HL-60 (cell line): ENCODE measurements at places on chromosomes 13 and 19.

DNA sequence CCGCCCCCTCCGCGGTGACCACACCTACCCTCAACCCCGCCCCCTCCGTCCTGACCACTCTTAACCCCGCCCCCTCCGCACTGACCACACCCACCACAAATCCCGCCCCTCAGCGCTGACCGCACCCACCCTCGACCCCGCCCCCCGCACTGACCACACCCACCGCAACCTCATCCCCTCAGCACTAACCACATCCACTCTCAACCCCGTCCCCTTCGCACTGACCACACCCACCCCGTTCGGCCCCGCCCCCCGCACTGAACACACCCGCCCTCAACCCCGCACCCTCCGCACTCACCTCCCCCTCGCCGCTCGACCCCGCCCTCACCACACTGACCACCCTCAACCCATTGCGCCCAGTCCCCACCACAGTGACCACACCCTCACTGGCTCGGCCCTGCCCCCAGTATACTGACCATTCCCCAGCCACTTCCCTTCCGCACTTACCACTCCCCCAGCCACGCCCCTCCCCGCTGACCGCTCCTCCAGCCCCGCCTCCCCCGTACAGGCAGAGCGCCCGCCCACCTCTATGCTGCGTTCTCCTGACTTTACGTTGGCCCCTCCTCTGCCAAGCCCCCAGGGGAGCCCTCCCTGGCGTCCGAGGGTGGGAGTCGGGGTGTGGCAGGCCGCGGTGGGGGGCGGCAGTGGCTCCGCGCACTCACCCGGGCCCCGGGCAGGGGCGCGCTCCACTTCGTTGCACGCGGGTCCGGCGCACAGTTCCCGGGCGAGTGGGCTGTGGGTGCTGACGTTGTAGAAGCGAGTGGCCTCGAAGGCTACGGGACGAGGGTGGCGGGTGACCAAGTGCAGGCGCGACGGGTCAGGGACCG, 8.4 kb downstream of the F2RL3 start:
- DNase-seq: peak; percentile 33

DNA sequence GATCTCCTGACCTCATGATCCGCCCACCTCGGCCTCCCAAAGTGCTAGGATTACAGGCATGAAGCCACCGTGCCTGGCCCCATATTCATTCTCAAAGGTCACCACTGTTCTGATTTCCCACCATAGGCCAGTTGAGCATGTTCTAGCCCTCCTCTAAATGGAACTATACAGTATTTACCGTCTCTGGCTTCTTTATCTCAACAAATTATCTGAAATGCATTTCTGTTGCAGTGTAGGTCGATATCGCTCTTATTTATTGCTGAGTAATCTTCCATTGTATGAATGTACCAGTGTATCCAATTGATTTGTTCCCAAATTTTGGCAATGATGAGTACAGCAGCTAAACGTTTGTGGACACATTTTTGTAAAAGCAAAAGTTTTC, 15.4 kb downstream of the SLC1A5 start:
- DNase-seq: no peak

- no peak for DNase-seq
Measured at GRCh38 chr19:1747285-1748114, 5.8 kb upstream of the ONECUT3 start.

- DNase-seq: no peak
Measured at GRCh38 chr13:101382701-101383100, 33.6 kb downstream of the NALCN start.

- peak; percentile 63 for DNase-seq
Measured at GRCh38 chr13:57640607-57641006, 9.1 kb downstream of the PCDH17 start.

- no peak for DNase-seq
Measured at GRCh38 chr19:3751236-3751635, 10.3 kb downstream of the APBA3 start.

- no peak for DNase-seq
Measured at GRCh38 chr19:2210206-2210605, 25.9 kb downstream of the PLEKHJ1 start.

GRCh38 chr13:45770886-45771285, 68.8 kb downstream of the CBY2 start:
- no peak for DNase-seq

DNA sequence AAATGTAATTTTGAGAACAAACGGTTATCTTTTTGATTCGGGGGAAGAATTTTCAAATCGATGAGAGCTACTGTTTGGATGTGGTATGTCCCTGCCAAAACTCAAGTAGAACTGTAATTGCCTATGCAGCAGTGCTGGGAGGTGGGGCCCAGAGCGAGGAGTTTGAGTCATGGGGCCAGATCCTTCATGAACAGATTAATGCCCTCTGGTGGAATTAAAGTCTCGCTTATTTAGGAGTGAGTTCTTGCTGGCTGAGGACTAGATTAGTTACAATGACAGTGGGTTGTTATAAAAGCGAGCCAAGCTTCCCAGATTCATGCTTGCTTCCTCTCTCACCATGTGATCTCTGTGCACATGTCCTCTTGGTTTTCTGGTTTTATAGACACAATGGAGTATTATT, 11.8 kb upstream of the PRR20A start:
- DNase-seq: no peak

- no peak for DNase-seq
Measured at GRCh38 chr19:45010306-45010705, 9.0 kb downstream of the RELB start.

DNA sequence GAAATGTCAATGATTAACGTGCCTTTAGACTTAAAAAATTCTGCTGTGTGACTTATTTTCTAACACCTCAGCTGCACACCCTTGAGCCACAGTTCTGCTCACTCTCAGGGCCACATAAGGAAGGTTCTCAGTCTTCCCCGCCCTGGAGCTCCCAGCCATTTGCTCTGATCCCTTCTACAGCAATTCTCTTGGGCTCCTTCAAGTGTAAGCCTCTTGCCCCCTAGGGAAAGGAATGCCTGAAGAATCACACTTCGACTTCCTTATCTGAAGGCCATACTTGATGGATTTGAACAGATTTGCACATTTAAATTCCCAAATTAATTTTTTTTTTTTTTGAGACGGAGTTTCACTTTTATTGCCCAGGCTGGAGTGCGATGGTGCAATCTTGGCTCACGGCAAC, 44.2 kb downstream of the RASA3 start:
- DNase-seq: no peak

DNA sequence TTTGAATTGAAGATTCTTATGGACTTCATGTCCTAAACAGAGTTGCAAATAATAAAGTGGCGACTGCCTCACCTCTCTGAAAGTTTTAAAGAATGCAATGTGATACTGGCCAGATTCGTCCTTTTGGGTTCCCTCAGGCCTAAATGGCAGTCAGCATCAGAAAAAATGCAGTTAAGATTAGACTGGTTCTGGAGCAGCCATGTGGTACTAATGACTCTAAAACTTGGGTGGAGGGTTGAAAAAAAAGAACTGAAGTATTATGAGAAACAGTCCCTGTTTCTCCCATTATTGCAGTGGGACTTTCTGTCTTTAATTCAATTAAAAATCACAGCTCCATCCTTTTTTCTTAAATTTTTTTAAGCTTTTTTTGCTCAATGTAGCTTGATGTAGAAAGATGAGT, 37.3 kb downstream of the WDFY2 start:
- no peak for DNase-seq

- DNase-seq: no peak
Measured at GRCh38 chr13:43663474-43664090, 123.2 kb downstream of the ENOX1 start.

GRCh38 chr19:18205200-18205892, 1.5 kb upstream of the RAB3A start:
- DNase-seq: no peak

DNA sequence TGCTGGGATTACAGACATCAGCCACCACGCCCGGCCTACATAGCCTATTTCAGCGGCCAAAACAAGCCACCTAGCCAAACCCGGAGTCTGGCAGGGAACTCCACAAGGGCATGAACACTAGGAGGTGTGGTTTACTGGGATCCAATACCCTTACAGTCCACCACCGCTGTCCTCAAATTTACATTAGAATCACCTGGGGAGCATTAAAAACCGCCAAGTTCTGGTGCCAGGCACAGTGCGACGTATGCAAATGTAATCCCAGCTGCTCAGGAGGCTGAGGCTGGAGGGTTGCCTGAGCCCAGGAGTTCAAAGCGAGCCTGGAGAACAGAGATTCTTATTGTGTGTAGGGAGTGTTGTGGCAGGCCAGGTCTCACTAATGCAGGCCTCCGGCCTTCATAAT, 4.2 kb upstream of the AP1M1 start:
- DNase-seq: no peak

DNA sequence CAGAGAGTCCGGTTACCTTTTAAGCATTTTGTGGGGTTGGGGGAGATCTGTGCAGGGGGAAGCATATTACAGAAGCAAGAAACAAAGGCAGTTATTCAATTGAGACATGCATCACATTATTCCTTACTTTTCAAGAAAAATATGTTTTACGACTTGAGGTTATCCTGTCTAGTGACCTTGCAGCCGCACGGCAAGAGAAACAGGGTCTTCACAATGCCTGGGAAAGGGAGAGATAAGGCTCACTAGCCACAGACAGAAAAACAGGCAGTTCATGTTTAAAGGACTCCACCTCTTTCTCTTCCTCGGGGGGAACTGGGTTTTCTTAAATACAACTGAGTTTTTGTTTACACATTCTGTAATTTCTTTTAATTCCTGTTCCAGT, 536 bp upstream of the NCR1 start:
- no peak for DNase-seq

- no peak for DNase-seq
Measured at GRCh38 chr13:113804017-113804702, 45.1 kb downstream of the TMEM255B start.

- no peak for DNase-seq
Measured at GRCh38 chr19:47514151-47514868, 553 bp downstream of the NAPA start.

DNA sequence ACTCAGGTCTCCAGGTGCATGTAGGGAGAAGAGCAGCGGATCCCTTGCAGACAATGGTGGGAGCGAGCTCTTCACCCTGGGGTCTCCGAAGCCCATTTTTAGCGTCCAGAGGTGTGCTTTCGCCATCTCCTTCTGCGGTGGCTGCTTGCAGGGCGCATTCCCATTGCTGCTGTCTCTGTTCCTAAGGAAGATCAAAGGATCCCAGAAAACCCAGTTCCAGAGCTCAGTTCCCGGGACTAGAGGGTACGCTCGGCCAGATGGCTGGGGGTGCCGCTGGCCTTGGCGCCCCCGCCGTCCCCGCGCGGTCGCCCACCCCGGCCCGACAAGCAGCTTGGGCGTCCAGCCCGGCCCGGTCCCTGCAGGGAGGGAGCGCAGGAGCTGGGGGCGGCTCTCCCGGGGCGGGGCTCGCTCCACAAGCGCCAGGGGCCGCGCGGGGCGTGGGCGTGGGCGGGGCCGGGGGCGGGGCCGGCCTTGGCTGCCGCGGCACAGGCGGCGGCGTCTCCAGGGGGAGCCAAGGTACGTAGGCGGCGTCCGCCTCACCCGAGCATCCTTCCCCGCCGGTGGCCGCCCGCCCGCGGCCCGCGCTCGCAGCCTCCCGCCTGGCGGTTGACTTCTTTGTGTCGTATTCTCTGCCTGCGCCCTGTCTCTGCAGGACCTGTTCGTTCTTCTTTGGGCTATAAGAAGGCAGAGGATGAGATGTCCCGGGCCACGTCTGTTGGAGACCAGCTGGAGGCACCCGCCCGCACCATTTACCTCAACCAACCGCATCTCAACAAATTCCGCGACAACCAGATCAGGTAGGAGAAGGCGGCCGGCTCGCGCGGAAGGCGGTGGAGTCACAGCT, 96.8 kb downstream of the ATP8A2 start:
- DNase-seq: no peak

DNA sequence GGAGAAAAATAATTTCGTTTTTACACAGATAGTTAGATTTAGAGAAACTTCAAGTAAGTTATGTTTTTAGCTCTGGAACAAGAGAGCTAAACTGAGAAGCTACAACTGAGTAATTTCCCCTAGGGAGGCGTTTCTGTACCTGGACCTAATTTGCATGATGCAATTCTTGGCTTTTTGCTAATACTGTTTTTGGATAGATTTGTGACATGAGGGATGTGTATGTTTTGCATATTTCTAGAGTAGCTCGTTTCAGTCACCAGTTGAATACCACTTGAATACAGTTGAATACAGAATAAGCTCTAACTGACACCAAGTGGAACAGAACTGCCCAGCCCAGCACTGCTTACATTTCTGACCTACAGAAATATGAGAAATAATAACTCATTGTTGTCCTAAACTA, 1227.9 kb upstream of the SPRY2 start:
- DNase-seq: no peak

DNA sequence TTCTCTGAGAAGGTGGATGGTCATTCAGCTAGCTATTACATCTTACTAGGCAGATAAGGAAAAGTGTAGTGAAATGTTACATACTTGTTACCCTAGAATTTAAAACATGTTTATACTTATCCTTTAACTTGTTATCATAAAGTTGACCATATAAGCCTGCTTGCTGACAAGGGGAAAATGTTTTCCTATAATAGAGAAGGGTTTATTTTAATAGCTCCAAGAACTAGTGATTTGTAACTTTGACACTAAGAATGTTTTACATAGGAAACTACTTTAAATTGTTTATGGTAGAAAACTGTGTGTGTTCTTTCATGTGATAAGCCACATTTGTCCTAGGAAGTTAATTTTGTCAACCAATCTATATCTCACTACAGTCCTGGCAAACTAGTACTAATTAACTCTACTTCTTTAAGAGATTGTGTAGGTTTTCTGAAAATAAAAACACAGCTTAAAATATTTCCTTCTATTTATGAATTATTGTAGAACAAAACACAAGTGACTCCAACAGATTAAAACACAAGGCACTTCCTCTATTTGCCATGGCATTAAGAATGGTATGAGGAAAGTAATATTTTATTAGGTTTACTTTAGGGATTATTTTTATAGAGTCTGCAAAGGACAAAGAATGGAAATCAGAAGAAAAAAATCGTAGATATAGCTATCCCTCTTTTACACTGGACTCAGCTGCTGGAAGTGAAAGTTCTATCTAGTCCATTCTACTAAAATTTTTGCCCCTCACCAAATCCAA, 233.3 kb upstream of the NBEA start:
- no peak for DNase-seq

DNA sequence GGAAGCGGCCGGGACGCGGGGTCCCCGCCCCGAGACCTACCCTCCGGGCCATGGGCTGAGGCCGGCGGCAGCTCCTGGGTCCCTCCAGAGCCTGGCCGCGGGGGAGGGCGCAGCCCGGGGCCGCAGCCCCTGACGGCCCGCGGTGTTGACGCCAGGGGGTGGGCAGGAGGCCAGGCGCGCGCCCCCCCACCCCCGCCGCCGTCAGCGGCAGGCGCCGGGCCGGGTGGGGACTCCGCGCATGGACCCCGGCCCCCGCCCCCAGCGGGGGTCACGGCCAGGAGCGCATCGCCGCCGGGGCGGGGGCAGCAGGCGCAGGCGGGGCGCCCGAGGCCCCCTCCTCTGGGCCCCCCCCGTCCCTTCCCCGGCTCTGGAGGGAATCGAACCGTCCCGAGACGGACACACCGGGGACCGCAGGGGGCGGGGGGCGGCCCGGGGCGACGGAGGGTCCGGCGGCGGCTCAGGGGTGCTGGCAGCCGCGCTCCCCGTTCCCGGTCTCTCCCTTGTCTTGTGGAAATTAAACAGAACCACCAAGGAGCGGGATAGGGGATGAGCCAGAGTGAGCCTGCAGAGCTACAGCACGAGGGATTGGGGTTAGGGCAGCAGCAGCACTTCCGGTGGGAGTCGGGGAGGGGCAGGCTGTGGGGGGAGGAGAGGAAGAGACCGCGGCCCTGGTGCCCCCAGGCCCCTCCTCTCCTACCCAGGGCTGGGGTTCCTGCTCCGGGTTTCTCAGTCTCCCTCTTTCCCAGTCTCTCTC, at the start of gene MEIS3:
MEIS3 (minus strand) TSS at position 498 of the 754 bp plus-strand sequence; CDS start at position 52, 446 bp downstream.
- DNase-seq: no peak

- DNase-seq: no peak
Measured at GRCh38 chr19:16749326-16749725, 29.7 kb downstream of the NWD1 start.

GRCh38 chr13:62142048-62142447, 726.4 kb upstream of the PCDH20 start:
- no peak for DNase-seq
